ENCODE measurements at places on chromosomes 1 and 21. TPM values are rescaled to one million over a fixed set of nuclear protein-coding genes. Genes with fewer than 3 reads are reported as not detected.

GRCh38 chr1:233641029-233641428 is 27.1 kb downstream of the KCNK1 start:
- H3K27ac ChIP-seq: no peak overlapping the region
- H3K27me3 ChIP-seq: no peaks in the 10 kb centered on the region
- H3K4me3 ChIP-seq: no peak overlapping the region
- no peak for DNase-seq
- peaks cover 3% of the 10 kb centered on the region for H3K4me1 ChIP-seq

- no peaks in the 10 kb centered on the region for H3K36me3 ChIP-seq
- no peak overlapping the region for H3K4me3 ChIP-seq
- peak; percentile 20 for DNase-seq
- H3K4me1 ChIP-seq: peaks cover 51% of the 10 kb centered on the region
- H3K27me3 ChIP-seq: no peaks in the 10 kb centered on the region
Observed at GRCh38 chr1:89941110-89941766, 53.7 kb upstream of the ZNF326 start.

- H3K27ac ChIP-seq: no peak overlapping the region
- no peak for DNase-seq
- no peaks in the 10 kb centered on the region for H3K4me1 ChIP-seq
- no peaks in the 10 kb centered on the region for H3K27me3 ChIP-seq
- no peaks in the 10 kb centered on the region for H3K36me3 ChIP-seq
- no peak overlapping the region for H3K4me3 ChIP-seq
Observed at GRCh38 chr1:227613526-227613925, 50.2 kb downstream of the ZNF678 start.

GRCh38 chr1:117077267-117077666 is 17.1 kb downstream of the TTF2 start:
- H3K4me1 ChIP-seq: no peaks in the 10 kb centered on the region
- no peaks in the 10 kb centered on the region for H3K27me3 ChIP-seq
- H3K27ac ChIP-seq: no peak overlapping the region
- peaks cover 30% of the 10 kb centered on the region for H3K36me3 ChIP-seq
- DNase-seq: no peak
- no peak overlapping the region for H3K4me3 ChIP-seq

Gene CTTNBP2NL
- 17.9 TPM for total RNA-seq

Gene CHTOP
- total RNA-seq: 124 TPM

Gene FTCD
- 0.78 TPM for total RNA-seq

Gene BEST4
- total RNA-seq: 0.56 TPM

Gene COL24A1
- 0.27 TPM for total RNA-seq

Data from thyroid gland (tissue), 4 donors.